Stomach (tissue), 19 donors: ENCODE measurements at places on chromosomes 16 and 17. TPM values are rescaled to one million over a fixed set of nuclear protein-coding genes. Genes with fewer than 3 reads are reported as not detected.

DNA sequence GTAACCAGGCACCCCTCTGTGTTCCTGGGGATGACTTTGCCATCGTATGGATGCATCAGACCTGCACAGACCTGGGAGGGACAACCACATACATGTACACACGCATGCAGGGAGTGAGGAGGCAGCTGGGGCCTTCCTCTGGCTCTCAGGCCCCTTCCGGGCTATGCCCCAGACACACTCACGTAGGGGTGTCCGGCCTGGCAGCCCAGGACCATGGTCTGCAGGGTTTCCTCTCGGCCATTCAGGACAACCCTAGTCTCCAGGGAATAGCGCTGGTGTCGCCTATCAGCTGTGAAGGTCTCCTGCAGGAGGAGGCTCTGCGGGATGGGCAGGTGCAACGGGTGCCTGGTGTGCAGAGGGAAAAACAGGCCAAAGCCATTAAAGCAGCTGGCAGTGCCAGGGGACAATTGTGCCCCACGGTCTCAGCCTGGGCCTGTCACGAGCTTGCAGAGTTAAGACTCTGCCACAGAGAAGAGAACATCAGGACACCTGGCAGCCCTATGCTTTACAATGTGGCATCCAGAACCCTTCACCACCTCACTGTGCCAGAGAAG is 101.4 kb downstream of the RMI2 start:
- no peaks in the 10 kb centered on the region for H3K36me3 ChIP-seq
- DNase-seq, result no peak
- H3K4me1 ChIP-seq, result no peaks in the 10 kb centered on the region
- H3K27ac ChIP-seq, result no peak overlapping the region
- no peaks in the 10 kb centered on the region for H3K27me3 ChIP-seq

DNA sequence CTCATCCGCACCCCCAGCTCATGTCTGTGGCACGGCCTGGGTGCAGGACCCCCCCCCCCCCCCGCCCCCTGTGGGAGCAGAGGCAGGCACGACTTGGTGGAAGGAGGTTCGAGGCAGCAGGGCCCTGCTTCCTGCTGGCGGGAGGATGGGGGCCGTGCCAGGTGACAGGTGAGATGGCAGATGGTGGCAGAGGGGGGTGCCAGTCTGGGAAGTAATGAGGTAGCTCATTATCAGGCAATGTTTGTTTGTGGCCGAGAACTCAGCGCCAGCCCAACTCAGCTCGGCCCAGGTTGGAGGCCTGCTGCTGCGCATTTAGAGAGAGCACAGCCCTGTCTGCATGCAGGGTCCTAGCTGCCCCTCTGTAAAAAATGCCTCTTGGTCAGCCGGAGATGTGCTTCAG is 40.1 kb upstream of the JPH3 start:
- no peak for DNase-seq
- no peaks in the 10 kb centered on the region for H3K36me3 ChIP-seq
- no peak overlapping the region for H3K4me3 ChIP-seq
- no peaks in the 10 kb centered on the region for H3K4me1 ChIP-seq
- no peaks in the 10 kb centered on the region for H3K27me3 ChIP-seq

DNA sequence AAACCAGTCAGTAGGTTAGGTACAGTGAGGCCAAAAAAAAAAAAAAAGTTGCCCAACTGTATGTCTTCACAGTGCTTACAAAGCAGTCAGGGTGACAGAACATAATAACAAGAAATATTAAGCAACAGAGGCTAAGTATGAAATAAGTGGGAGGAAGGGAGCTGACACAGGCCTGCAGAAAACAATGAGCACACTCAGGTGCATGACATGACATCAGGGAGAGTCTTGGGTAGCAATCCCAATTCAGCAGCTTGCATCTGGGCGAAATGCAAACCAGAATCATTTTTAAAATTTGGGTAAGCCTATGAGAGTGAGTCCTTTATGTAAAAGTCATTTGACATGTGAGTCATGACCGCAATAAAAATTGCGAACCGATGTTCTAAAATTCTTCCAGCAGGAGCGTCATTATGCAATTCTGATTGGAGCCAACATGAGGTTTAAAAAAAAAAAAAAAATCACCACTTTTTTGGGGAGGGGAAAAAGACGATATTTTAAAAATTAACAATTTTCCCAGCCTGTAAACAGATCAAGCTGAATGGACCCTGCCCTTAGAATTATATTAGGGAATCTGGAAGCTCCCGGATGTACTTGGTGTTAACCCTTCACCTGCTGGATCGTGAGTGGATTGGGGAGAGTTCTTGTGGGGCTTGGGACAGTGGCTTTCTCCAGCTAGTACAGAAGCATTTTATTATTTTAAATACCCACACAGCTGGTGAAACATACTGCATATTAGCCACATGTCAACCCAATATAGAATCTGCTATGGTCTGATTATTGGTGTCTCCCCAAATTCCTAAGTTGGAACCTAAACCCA is 127.9 kb downstream of the NPIPB5 start:
- H3K4me1 ChIP-seq, result no peaks in the 10 kb centered on the region
- H3K36me3 ChIP-seq, result no peaks in the 10 kb centered on the region
- H3K27ac ChIP-seq, result no peak overlapping the region
- peaks cover 33% of the 10 kb centered on the region for H3K27me3 ChIP-seq
- no peak for DNase-seq
- no peak overlapping the region for H3K4me3 ChIP-seq

- H3K4me1 ChIP-seq, result peaks cover 13% of the 10 kb centered on the region
- no peaks in the 10 kb centered on the region for H3K27me3 ChIP-seq
- no peaks in the 10 kb centered on the region for H3K36me3 ChIP-seq
- no peak overlapping the region for H3K27ac ChIP-seq
- no peak overlapping the region for H3K4me3 ChIP-seq
- DNase-seq, result no peak
Observed at GRCh38 chr17:32302860-32303649, 37.4 kb downstream of the RHBDL3 start.

- peaks cover 26% of the 10 kb centered on the region for H3K4me1 ChIP-seq
- peak overlapping the region; percentile 96 for H3K4me3 ChIP-seq
- no peaks in the 10 kb centered on the region for H3K27me3 ChIP-seq
- peaks cover 20% of the 10 kb centered on the region for H3K36me3 ChIP-seq
- peak; percentile 56 for DNase-seq
Observed at GRCh38 chr17:42797067-42798007, 1.2 kb downstream of the COA3 start.

DNA sequence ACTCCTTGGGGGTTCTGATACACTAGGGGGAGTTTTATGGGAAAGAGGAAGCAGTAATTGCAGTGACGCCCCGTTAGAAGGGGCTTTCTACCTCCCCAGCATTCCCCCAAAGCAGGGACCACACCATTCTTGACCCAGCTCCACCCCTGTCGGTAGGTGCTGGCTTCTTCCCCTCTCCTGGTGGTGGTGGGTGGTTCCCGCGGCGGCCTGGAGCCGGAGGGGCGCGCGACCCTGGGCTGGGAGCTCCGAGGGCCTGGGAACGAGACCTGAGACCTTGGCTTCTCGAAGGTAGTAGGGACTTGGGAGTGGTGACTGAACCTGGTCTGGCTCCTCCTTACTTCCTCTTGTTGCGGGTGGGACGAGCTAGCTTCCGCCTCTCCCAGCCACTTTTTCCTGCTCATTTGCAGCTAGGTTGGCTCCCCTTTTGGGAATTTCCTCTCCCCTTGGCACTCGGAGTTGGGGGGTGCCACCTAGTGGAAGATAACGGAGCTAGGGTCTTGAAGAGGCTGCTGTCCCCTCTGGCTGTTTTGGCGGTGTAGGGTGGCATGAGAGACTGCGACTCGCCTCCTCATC is 438 bp downstream of the GRN start:
- H3K27ac ChIP-seq, result peak overlapping the region; percentile 91
- peak overlapping the region; percentile 72 for H3K4me3 ChIP-seq

- H3K27ac ChIP-seq, result no peak overlapping the region
- no peak overlapping the region for H3K4me3 ChIP-seq
- H3K4me1 ChIP-seq, result no peaks in the 10 kb centered on the region
- no peaks in the 10 kb centered on the region for H3K36me3 ChIP-seq
- no peak for DNase-seq
Observed at GRCh38 chr16:60729051-60729450, 1307.2 kb downstream of the CDH8 start.

- no peak overlapping the region for H3K27ac ChIP-seq
- no peaks in the 10 kb centered on the region for H3K36me3 ChIP-seq
- peaks cover 5% of the 10 kb centered on the region for H3K4me1 ChIP-seq
- no peaks in the 10 kb centered on the region for H3K27me3 ChIP-seq
- DNase-seq, result no peak
- H3K4me3 ChIP-seq, result no peak overlapping the region
Observed at GRCh38 chr16:79645701-79646100, 45.2 kb upstream of the MAF start.

- H3K27me3 ChIP-seq, result no peaks in the 10 kb centered on the region
- peak overlapping the region; percentile 7 for H3K27ac ChIP-seq
- no peaks in the 10 kb centered on the region for H3K36me3 ChIP-seq
- H3K4me3 ChIP-seq, result no peak overlapping the region
- peaks cover 7% of the 10 kb centered on the region for H3K4me1 ChIP-seq
Observed at GRCh38 chr17:6575596-6575988, 19.2 kb upstream of the PITPNM3 start.

DNA sequence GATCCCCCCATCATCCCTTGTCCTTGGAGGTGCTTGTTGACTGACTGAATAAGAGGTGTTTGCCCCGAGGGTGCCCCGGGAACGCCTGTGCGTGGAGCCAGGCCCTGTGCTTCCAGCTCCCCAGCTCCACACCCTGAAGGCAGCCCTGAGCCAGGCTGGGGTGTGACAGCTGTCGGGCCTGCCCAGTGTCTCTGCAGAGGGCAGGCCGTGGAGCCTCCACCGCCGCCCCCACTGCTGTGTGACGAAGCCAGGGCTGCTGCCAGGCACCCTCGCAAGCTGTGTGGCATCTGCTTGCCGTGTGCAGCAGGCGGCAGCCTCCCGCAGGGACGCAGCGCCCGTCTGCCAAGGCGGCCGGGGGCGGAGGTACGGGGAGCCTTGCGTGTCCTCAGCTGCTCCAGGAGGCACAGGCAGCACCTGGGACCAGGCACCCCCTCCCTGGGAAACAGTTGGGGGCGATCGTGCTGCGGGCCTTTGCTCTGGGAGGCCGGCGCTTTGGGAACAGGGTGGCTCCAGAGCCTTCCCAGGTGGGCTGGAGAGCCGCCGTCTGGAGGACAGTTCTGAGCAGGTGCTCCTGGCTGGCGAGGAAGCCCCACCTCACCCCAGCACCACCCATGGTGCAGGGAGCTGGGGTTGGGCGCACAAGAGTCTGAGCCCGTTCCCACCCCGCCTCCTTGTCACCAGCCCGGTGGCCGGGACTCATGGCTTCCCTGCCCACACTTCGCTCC is 26.6 kb downstream of the GSE1 start:
- H3K4me3 ChIP-seq, result no peak overlapping the region
- peak; percentile 78 for DNase-seq
- peaks cover 29% of the 10 kb centered on the region for H3K36me3 ChIP-seq
- H3K27ac ChIP-seq, result peak overlapping the region; percentile 72
- H3K4me1 ChIP-seq, result peaks cover 99% of the 10 kb centered on the region

DNA sequence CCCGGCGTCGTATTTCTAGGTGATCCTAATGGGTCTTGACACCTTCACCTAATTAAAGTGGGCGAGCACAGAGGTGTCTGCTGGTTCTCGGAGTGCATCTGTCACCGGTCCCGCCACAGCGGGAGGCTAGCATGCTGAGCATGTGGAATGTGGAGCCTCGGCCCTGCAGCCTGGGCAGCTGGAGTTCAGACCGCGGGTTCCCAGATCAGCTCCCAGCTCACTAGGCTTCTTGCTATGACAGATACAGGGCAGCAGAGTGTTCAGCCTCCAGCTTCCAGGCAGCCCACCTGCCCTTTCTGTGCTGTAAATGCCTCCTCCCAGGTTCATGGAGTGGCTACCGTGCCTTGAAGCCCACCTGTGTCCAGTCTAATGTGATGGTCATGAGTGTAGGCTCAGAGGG is 166.7 kb downstream of the CPPED1 start:
- no peaks in the 10 kb centered on the region for H3K4me1 ChIP-seq
- H3K27ac ChIP-seq, result no peak overlapping the region
- H3K4me3 ChIP-seq, result no peak overlapping the region
- H3K27me3 ChIP-seq, result peaks cover 5% of the 10 kb centered on the region

Gene GDPD3
- total RNA-seq, result 7.2 TPM

Gene CIITA
- total RNA-seq, result 22.3 TPM

Gene CCL17
- total RNA-seq, result not detected

Gene RAB37
- not detected for total RNA-seq
